ENCODE measurements at places on chromosomes 6 and 20. TPM values are rescaled to one million over a fixed set of nuclear protein-coding genes. Genes with fewer than 3 reads are reported as not detected.

The CDSN gene
- total RNA-seq, result not detected

The FRS3 gene
- 3.4 TPM for total RNA-seq

The BYSL gene
- total RNA-seq, result 11.0 TPM

The DSP gene
- total RNA-seq, result 108 TPM

The PXDC1 gene
- 167 TPM for total RNA-seq

The CST5 gene
- total RNA-seq, result not detected

The TTK gene
- 16.7 TPM for total RNA-seq
